ENCODE measurements at places on chromosomes 6 and 20.
A peak's percentile ranks its signal among the peaks of the same experiment; 100 is the strongest.

- no peak for DNase-seq
Observed at GRCh38 chr20:56361900-56362299, 3.1 kb downstream of the FAM210B start.

DNA sequence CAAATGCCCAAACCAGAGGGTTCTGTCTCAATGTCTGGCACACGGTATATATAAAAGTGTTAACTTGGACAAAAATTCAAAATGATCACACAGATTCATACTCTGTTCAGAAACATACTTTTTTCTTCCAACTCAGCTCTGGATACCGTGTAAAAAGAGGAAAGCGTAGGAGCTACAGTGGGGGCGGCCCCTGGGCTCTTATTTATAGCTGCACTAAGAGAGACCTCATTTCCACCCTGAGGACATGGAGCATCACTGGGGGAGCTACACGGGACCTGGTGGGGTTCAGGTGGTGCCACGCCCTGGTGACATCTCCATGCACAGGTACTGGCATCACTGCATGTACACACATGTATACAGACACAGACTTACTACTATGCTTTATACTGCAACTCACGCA is 185.9 kb upstream of the FOXQ1 start:
- no peak for DNase-seq

- DNase-seq, result peak; percentile 61
Observed at GRCh38 chr20:8855315-8855714, 213.6 kb upstream of the PLCB4 start.

GRCh38 chr6:84017709-84018452 is 15.7 kb upstream of the MRAP2 start:
- DNase-seq, result no peak

DNA sequence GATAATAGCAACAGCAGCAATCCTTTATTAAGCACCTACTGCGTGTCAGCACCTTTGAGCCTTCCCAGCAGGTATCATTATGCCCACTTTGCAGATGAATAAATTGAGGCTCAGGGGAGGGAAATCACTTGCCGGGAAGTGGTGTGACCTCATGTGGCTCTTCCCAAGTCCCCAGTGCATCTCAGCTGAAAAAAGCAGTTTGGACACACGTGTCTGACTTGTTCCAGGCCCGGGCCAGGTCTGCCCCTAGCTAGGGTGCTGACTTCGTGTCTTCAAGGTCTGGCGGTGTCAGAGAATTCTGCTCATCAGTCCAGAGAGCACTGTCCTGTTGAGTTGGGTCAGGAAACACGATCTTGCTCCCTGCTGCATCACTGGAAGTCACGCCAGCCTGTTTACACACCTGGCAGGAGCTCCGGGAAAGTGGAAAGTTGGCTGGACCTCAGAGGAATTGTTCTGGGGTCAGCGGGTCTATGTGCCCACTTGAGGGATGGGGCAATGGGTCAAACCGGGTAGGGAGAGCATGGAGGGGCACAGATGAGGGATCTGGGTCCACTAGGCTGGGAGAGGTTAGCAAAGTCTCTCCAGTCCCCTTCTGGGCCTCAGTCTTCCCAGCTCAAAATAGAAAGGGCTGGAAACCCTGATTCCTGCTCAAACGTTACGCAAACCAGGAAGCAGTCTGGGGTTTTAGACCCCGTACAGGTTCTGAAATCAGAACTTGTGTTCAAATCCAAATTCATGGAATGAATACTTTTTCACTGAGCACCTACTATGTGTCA is 10.5 kb downstream of the SLC13A3 start:
- no peak for DNase-seq

Data from fibroblast of skin of right quadriceps (primary cell).